ENCODE measurements at places on chromosomes 2 and 18. TPM values are rescaled to one million over a fixed set of nuclear protein-coding genes. Genes with fewer than 3 reads are reported as not detected.

- no peaks in the 10 kb centered on the region for H3K36me3 ChIP-seq
- no peak overlapping the region for H3K4me3 ChIP-seq
- no peak for DNase-seq
- no peaks in the 10 kb centered on the region for H3K27me3 ChIP-seq
Measured at GRCh38 chr18:28193177-28193778, 16.3 kb upstream of the CDH2 start.

DNA sequence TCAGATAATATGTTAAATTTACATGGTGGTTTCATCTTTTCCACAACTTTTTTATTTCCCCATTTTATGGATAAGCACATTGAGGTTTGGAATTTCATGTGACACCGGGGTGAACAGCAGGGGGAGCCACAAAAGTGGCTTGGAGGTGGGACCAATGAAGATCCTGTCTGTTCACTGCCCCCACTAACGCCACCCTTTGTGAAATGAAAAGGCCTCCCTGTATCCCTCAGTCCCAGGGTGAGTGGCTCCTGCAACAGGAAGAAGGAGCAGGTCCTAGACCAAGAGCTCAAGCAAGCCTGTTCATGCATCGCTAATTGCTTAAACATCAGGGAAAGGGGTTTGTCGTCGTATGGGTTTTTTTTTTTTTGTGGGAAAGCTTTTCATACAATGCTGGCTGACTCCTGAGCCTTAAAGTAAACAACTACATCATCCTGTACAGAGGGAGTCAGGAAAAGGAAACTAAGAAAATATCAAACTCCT is 267.8 kb upstream of the EPAS1 start:
- H3K27ac ChIP-seq = no peak overlapping the region
- no peak overlapping the region for H3K4me3 ChIP-seq
- no peaks in the 10 kb centered on the region for H3K27me3 ChIP-seq
- H3K36me3 ChIP-seq = no peaks in the 10 kb centered on the region

DNA sequence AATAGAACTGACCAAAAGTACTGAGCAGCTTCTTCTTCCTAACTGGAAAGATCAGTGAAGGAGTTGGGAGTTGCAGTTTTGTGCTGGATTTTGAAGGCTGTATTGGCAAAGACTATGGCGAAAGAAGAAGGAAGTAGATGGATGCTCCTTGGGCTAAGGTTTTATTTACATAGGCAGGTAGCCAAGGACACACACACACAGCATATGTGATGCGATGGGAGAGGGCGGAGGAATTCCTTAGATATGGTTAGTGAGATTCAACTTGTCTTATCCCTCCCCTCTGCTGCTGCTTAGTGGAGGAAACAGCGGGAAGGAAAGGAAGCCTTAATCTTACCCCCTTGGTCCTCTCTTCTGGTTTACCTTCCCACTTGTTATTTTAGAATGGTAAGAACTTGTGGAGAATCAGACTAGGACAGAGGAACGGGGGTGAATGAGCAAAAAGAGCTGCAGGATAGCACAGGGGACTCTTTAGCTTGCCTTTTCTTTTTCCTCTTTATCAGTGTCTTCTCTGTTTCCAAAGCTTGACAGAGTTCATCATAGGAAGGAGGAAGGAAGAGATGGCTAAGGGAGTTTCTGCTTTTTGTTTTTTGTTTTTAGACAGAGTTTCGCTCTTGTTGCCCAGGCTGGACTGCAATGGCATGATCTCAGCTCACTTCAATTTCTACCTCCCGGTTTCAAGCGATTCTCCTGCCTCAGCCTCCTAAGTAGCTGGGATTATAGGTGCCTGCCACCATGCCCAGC is 87.9 kb downstream of the OSBPL6 start:
- H3K27me3 ChIP-seq = no peaks in the 10 kb centered on the region
- no peaks in the 10 kb centered on the region for H3K4me1 ChIP-seq
- H3K4me3 ChIP-seq = no peak overlapping the region
- H3K27ac ChIP-seq = no peak overlapping the region
- H3K36me3 ChIP-seq = no peaks in the 10 kb centered on the region

- H3K27ac ChIP-seq = no peak overlapping the region
- no peaks in the 10 kb centered on the region for H3K36me3 ChIP-seq
- H3K4me1 ChIP-seq = no peaks in the 10 kb centered on the region
- no peak overlapping the region for H3K4me3 ChIP-seq
- no peak for DNase-seq
- H3K27me3 ChIP-seq = no peaks in the 10 kb centered on the region
Measured at GRCh38 chr18:52936931-52937330, 596.9 kb downstream of the DCC start.

- DNase-seq = no peak
- H3K36me3 ChIP-seq = no peaks in the 10 kb centered on the region
- H3K27me3 ChIP-seq = no peaks in the 10 kb centered on the region
Measured at GRCh38 chr2:176494949-176495353, 225.7 kb downstream of the MTX2 start.

DNA sequence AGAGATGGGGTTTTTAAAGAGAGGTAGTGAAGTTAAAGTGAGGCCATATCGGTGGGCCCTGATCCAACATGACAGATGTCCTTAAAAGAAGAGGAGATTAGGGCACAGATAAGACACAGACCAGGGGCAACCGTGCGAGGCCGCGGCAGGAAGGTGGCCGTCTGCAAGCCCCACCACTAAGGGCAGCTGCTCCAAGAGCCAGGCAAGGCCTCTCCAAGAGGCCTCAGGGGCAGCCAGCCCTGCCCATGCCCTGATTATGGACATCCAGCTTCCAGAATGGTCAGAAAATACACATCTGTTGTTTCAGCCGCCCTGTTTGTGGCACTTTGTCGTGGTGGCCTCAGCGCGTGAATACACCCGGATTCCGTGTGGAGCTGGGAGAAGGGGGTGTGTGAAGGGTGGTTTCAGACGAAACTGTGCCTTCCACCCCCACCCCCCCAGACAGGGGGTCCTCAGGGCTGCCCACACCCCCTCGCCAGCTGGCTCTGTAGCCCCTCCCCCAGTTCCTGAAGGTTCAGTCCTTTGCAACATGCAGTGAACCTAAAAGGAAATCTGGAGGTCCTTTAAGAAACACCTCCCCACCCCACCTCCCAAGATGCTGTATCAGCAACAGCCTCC is 74.1 kb upstream of the SMAD7 start:
- no peak overlapping the region for H3K27ac ChIP-seq
- no peaks in the 10 kb centered on the region for H3K4me1 ChIP-seq
- no peak for DNase-seq
- H3K4me3 ChIP-seq = no peak overlapping the region

GRCh38 chr2:146077156-146077555 is 1557.2 kb upstream of the ZEB2 start:
- no peaks in the 10 kb centered on the region for H3K36me3 ChIP-seq
- no peak for DNase-seq
- no peaks in the 10 kb centered on the region for H3K4me1 ChIP-seq
- no peaks in the 10 kb centered on the region for H3K27me3 ChIP-seq

DNA sequence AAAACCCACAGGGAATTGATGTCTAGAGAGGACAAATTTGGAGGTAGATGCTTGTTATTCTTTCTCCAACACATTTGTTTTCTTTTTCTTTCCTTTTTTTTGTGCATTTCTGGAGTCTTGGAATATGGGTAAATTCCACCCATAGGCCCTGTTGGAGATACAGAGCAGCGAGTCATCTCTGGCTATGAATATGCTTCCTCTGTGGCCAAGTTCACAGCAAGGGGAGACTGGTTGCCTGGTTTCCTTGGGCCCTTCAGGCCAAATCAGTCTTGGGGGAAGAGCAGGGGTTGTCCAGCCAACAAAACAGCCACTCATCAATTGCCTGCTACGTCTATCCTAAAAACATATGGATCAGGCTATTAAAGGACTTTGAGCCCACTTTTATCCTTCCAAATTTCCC is 27.5 kb downstream of the SP100 start:
- H3K27me3 ChIP-seq = no peaks in the 10 kb centered on the region
- H3K27ac ChIP-seq = no peak overlapping the region
- no peaks in the 10 kb centered on the region for H3K4me1 ChIP-seq

DNA sequence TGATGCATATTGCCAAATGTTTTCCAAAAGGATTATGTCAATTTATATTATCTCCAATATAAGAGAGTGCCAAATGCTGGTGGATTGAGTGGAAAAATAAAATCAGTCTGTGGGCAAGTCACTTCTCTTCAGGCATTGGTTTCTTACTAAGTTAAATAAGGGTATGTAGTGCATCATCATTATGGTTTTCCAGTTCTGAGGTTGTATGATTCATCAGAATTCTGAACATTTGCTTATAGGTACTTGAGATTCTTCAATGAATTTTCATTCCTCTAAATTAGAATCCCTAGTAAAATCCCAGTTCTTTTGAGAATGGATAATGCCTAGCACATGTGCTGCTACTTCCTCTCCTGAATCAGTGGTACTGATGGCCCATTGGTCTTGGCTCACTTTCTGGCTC is 188.9 kb upstream of the OSR1 start:
- no peak overlapping the region for H3K4me3 ChIP-seq
- H3K27ac ChIP-seq = no peak overlapping the region
- H3K27me3 ChIP-seq = no peaks in the 10 kb centered on the region
- no peak for DNase-seq
- no peaks in the 10 kb centered on the region for H3K4me1 ChIP-seq
- no peaks in the 10 kb centered on the region for H3K36me3 ChIP-seq

GRCh38 chr18:59180150-59180845 is 39.7 kb upstream of the GRP start:
- H3K4me1 ChIP-seq = no peaks in the 10 kb centered on the region
- H3K27ac ChIP-seq = no peak overlapping the region
- no peaks in the 10 kb centered on the region for H3K27me3 ChIP-seq
- H3K36me3 ChIP-seq = no peaks in the 10 kb centered on the region
- no peak for DNase-seq

- DNase-seq = no peak
- peaks cover 13% of the 10 kb centered on the region for H3K36me3 ChIP-seq
- H3K27me3 ChIP-seq = no peaks in the 10 kb centered on the region
- H3K4me3 ChIP-seq = no peak overlapping the region
Measured at GRCh38 chr2:222930862-222931261, 70.0 kb downstream of the ACSL3 start.

Gene ANKRD53
- total RNA-seq = 1.9 TPM

Gene RAB31
- 107 TPM for total RNA-seq

Gene SERPINB2
- total RNA-seq = 0.27 TPM

Gene RAB6C
- total RNA-seq = 0.36 TPM

Gene ELOA2
- total RNA-seq = not detected

Gene FAHD2A
- total RNA-seq = 17.7 TPM

Data from aorta (tissue), 5 donors.